ENCODE measurements at places on chromosomes 3 and 15.
A peak's percentile ranks its signal among the peaks of the same experiment; 100 is the strongest.

- DNase-seq, result no peak
Observed at GRCh38 chr3:71294919-71295318, 288.6 kb downstream of the FOXP1 start.

- DNase-seq, result no peak
Observed at GRCh38 chr3:126755866-126756265, 51.8 kb downstream of the CHCHD6 start.

- DNase-seq, result no peak
Observed at GRCh38 chr3:1079662-1080061, 13.2 kb upstream of the CNTN6 start.

DNA sequence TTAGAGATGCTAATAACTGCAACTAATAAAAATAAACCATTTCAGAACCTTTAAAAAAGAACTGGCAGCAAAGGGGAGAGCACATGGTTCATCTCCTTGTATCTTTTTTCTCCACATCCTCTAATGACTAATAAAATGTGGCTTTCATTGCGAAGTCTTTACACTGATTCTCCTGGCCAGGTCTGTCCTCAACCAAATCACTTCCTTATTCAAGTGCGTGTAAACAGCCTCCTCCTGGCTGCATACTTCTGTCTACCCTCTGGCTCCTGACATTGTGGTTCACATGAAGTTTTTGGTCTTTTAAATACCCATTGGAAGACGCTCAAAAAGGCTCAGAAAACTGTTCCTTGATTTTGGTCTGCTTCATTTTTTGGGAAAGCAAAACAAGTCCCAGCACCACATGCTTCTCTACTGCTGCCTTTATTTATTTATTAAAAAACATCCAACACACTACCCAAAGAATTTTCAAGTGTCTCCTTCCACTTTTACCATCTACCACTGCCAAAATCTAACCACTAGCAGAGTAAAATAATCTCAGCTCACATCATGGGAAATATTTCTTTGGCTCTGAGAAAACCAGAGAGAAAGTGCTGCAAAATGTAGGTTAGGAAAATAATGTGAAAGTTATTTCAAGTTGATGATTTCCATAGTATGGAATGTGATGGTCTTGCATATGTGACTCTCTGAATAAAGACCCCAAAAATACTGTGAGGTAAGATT, 85.1 kb downstream of the EFL1 start:
- no peak for DNase-seq

- DNase-seq, result no peak
Observed at GRCh38 chr3:9765865-9766264, 3.9 kb downstream of the CAMK1 start.

- DNase-seq, result peak; percentile 36
Observed at GRCh38 chr15:62066663-62067447, at the start of gene C2CD4A. C2CD4A (plus strand) TSS chr15:62066977; CDS start chr15:62067614, 637 bp downstream.

DNA sequence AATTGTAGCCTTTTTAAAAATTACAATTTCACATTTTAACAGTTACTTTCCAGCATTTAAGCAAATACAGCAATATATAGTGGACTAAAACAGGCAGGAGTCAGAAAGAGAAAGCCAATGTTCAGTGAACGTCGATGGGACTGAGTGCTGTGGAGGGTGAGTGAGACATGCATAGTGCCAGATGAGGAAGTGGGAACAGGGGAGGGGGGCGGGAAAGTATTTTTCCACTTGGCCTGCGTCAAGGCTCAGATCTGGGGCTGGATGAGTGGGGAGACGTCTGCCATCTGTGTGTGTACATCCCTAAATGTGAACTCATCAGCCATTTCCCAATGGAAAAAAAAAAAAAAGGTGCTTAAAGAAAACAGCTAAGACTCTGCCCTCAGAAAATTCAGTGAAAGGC, 19.2 kb upstream of the RAD18 start:
- no peak for DNase-seq

DNA sequence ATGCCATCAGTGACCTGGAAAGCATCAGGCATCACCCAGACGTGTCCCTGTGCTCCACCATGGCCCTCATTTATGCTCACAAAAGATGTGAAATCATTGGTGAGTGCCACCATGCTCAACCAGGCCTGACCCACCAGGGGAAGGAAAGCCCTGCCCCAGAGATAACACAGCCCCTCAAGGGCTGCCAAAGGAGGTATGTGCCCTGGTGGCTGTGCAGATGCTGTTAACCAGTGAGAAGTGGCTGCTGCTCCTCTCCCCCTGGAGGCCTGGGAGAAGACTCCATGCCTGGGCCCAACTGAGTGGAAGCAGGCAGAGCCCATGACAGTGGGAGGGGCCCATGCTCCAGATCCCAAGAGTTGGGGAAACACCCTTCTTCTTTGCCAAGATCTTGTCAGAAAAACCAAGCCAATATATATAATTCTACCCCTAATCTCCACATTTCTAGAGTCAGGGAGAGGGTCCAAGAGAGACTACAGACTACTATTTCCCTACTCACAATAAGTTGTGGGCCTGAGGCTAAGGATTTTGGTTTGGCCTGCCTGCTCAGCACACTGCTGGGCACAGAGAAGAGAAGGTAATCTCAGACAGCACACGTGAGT, 2.7 kb downstream of the TTC21A start:
- no peak for DNase-seq

- no peak for DNase-seq
Observed at GRCh38 chr3:153967260-153967659, 153.9 kb upstream of the ARHGEF26 start.

DNA sequence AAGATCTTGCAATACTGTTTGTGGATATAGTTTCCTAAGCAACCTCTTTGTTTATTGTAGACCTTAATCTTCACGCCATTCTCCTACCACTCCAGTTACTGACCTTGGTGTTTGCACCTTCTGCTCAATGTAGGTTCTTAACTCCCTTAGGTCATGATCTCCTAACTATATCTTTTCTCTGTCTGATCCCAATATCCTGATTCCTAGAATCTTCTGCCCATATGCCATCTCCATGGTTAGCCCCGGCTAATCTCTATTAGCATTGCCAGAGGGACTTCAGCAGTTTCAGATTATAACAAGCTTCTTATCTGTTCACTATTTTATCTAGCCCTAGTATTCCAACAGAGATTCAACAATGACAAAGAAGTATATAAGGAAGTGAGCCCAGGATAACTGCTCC, 64.9 kb downstream of the IMPG2 start:
- DNase-seq, result no peak

DNA sequence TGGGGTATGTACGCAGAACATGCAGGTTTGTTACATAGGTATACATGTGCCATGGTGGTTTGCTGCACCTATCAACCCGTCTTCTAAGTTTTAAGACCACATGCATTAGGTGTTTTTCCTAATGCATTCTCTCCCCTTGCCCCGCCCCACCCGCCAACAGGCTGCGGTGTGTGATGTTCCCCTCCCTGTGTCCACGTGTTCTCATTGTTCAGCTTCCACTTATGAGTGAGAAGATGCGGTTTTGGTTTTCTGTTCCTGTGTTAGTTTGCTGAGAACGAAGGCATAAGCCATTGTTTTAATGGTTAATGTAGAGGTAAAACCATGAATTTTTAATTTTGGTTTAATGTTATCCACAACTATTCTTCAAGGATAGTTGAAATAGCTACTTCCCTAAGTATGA, 346.8 kb upstream of the EPHA6 start:
- DNase-seq, result no peak

DNA sequence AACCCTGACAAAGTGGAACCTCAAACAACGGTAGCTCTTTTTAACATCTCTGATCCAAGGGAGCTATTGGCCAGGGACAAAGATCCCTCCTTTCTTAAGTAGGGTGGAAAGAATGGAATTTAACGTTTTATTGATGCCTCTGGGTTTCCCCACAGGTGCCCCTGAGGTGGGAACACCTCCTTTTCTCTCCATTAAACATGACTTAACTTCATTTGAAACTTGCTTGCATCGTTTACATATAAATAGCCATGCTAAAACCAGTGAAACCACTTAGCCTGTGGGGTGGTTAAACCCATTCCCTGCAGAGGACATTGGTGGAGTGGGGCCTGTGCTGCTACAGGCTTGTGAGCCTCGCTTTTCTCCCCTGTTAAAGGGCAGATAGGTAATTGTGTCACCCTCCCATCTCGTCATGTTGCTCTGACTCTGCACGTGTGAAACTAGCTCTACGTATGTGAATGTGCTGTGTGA, 9.7 kb downstream of the CGNL1 start:
- no peak for DNase-seq

- DNase-seq, result no peak
Observed at GRCh38 chr3:150972366-150973071, at the start of gene CLRN1. CLRN1 (minus strand) TSS chr3:150972727; CDS start chr3:150972708, 19 bp downstream.

DNA sequence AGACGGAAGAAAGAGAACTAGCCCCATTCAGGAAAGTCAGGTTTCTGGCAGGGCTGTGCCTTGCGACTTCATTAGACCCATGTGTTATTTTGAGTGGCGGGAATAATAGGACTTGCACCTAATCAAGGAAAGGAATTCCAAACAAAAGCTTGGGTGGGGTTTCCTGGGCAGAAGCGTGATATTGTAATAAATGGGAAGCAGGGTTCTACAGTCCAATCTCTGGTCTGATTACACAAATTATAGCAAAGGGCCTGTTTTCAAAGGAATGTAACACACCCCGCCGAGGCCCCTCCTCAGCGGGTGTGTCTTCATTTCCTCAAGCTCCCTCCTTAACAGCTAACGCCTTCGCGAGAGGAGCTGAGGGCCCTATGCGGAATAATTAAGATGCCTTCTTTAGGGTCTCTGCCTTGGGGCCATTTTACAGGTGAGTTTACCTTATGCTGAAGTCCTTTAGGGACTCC, 396.0 kb upstream of the C2CD4B start:
- no peak for DNase-seq

DNA sequence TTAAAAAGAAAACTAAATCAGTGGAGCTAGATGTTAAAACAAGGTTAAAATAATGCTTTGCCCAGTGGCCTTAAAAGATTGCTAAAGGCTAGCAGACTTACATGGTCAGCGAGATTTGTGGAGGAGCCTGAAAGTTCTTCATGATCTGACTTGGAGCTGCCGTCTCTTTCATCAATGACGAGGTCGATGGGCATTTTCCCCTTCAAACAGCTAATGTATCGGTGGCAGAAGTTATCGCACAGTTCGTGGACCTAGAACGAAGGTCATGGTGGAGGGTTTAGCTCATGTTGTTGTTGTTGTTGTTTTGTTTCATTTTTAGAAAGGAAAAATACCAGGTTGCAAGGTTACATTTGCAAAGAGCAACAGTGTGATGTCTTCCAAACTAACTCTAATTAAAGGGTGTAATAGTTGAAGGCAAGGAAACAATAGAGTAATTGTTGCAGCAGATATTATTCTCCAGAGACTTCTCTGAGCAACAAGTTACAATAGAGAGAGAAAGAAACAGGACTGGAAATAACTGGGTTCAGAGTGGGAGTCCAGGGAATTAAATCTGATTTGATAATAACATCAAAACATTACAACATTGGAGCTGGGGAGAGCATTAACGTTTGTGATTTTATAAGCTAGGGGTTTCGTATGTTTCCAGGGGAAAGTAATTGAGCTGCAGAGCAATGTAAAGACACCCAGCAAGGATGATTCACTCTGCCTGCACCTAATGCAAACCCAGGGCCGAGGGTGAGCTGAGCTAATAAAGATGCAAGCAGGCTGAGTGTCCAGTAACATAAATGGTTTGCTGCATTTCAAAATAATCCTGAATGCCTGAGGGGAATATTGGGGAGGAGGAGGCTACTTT, 6.6 kb downstream of the MEIS2 start:
- DNase-seq, result no peak

GRCh38 chr3:34056951-34057390, 258.5 kb downstream of the PDCD6IP start:
- no peak for DNase-seq

- DNase-seq, result no peak
Observed at GRCh38 chr3:48276911-48277641, 36.2 kb downstream of the ZNF589 start.

DNA sequence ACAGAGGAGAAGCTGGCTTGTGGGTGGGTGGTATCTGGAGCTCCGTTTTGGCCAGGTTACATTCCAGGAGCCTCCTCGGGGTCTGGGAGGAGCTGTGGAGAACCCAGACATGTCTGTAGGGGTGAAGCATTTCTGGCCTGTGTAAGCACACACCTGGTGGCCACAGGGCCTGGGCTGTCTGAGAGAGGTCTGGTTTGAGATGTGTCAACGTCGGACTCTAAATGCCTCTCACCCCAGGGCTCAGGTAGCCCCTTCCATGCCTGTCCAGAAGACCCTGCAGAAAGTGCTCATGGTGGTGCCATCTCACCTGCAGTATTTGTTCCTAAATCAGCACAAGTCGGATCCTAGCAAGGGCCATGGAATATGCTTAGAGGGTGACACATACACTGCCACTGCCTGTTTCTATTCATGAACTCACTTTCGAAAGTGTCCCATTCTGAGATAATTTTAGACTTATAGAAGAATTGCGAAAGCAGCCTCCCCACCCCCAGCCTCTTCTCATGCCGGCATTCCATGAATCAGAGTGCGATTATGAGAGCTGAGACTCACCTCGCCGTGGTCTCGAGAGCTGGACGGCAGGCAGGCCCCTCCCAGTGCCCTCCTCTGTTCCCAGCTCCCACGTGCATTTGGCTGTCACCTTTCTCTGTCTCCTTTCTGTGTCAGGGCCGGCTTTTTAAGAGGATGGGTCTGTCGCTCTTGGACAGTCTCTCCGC, 63.7 kb downstream of the KLF15 start:
- no peak for DNase-seq

DNA sequence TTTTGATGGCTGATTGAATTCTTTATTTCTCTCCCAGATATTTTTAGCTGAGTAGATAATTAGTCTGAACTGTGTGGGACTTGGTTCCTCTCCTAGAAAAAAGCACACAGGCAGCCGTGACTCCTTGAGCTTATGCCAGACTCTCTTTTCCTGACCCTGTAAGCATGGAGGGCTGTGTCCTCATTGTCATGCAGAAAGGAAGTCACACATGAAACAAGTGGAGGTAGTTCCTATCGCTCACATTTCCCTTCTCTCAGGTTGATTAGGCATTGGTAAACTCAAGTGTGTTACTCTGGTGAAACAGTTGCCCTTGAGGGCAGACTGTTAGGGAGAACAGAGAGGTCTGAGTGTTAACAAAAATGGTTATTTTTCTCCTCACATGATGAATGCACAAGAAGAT, 6.3 kb upstream of the RTP4 start:
- no peak for DNase-seq

GRCh38 chr3:52879090-52879489, 18.3 kb downstream of the STIMATE start:
- DNase-seq, result no peak

DNA sequence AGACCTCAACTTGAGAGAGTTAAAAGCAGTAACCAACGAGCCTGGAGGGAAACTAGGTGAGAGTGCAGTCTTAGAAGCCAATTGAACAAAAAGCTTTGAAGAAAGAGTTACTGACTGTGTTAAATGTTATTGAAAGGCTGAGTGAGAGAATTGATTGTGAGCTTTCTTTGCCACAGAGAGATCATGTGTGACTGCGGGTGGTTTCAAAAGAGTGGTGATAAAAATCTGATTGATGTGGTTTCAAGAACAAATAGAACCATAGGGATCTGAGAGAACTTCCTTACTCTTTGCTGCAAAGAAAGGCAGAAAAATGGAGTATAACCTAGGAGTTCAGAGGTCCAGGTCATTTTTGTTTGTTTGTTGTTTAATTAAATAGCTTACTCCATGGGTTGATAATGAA, 759.9 kb upstream of the ALCAM start:
- no peak for DNase-seq

GRCh38 chr3:30511524-30512251, 94.7 kb upstream of the TGFBR2 start:
- DNase-seq, result no peak

GRCh38 chr3:115418583-115418982, 204.7 kb upstream of the GAP43 start:
- no peak for DNase-seq
